Activated T-cell treated with anti-CD3 and anti-CD28 coated beads for 4 hours (primary cell): ENCODE measurements at places on chromosomes 2 and 18.
A peak's percentile ranks its signal among the peaks of the same experiment; 100 is the strongest.

DNA sequence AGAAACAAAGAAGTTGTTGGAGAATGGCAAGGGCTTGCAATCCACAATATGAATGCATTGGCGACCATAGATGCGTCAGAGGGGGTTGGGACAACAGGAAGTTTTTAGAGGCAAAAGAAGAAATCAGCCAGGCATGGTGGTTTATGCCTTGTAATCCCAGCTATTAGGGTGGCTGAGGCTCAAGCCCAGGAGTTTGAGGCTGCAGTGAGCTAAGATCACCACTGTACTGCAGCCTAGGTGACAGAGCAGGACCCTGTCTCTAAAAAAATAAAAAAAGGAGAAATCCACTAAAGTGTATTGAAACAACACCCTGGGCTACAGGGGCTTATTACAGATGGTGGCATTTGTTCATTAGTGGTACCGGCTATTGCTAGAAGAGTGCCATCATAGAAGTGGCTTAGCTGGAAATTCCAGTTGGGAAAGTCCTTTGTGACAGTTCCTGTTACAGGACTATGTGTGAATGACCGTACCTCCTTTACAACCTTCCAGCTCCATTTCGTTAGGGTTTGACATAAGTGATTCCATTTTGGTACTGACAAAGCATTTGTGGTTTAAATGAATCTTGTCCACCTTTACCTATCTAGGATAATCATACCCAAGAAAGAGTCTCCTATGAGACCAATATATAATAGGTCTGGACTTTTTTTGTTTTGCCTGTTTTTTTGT is 10.7 kb upstream of the WDSUB1 start:
- no peak for DNase-seq

DNA sequence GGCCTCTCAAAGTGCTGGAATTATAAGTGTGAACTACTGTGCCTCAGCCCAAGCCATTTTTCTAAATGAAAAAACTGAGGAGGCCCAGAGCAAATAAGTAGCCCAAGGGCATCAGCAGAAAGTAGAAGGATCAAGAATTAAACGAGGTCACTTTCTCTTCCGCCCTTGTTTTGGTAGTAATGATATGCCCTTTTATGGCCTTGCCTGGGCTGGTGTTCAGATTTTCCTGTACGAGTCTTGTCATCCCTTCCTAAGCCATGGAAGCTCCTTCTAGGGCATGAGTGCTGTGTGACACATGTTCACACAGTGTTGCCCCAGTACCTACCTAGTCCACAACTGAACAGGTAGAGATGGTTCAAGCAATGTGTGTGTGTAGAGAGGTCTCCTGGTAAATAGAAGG is 6.6 kb downstream of the HPCAL1 start:
- no peak for DNase-seq

GRCh38 chr18:45255197-45255890 is 359.9 kb upstream of the SLC14A2 start:
- DNase-seq: no peak

GRCh38 chr18:70149616-70150301 is 55.7 kb downstream of the RTTN start:
- no peak for DNase-seq

DNA sequence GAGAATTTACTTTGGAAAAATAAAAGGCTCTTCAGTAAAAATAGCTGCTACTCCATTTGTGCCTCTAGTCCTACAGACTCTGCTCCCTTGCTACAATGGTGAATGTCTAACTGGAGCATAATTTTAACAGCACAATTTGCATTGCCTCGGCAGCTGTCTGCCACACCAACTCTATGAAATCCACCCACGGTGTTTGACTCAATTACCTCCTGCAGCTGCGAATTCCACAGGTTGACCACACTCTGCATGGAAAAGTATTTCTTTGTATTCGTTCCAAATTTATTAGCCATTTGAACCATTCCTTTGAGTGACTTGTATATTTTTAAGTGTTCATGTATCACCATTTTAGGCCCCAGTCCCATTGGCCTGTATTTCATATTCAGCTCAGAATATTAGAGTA is 182.1 kb upstream of the CCDC68 start:
- DNase-seq: no peak

DNA sequence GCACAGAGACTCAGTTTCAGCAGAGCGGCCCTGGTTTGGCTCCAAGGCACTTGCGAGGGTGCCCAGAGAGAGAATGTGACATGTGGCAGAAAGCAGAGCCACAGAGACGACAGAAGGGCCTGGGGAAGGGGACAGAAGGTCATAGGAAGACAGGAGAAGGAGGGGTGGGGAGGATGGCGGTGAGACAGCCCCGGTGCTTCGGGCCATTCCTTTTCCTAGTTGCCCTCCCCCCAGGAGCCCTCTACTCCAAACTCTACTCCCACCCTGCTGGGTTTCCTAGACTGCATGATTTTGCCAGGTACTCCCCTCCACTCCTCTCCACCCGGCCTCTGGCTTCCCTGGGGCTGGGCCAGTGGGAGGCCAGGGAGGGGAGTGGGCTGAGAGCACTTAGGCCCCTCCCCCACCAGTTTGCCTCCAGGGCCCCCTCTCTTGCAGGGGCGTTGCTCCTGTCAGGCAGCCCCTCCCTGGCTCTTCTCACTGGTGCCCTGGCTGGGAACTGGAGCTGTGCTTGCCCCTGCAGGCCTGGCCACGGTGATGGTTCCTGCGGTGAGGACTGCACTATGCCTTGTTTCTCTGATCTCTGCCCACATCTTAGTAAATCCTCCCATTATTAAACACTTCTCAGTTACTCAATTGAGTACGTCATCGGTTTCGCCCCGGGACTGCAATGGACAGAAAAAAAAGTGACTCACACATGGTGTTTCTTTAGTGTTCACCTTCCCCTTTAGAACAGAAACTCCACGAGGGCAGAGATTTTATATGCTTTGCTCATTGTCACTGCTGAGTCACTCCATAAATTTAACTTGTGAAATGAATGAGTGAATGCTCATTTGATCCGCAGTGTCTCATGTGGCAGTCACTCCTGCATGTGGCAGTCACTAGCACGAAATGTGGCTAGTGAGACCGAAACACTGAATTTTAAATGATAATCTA is 58.7 kb upstream of the SP3 start:
- no peak for DNase-seq

DNA sequence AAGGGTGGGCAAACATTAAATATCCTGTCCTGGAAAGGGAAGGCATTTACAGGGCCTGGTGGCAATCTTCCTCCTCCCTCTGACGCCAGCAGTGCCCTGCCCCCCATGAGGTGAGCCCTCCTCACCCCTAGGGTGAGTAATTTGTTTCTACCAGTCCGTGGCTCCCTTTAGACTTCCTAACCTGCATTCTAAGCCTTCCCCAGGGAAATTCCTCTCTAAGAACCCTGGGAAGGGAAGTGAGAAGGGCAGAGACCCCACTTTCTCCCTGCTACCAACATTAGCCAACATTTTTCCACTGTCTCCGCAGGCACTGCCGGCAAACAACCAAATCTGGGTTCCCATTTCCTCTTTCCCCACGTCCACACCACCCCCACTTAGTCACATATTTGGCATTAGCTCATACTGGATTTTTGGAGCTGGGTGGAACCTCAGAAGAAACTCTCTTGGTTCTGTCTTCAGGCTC is 69.3 kb downstream of the NRP2 start:
- DNase-seq: no peak

DNA sequence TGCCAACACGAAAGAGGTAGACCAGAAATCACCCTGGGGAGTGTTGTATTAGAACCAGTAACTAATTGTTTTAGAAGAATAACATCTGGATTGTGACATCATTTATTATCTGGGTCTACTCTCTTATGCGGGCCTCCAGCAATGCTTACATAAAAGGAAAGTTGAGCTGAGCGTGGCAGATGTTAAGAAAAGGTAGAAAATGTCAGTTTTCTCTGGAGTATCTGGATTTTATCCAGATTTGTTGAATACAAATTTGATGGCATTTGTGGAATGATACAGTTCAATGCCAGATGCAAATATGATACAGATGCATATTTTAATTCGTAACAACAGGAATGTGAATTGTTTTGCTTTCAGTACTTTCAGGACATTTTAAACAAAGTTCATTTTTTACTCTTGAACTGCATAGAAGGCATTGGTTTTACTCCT is 90.3 kb downstream of the PRPF40A start:
- DNase-seq: no peak

DNA sequence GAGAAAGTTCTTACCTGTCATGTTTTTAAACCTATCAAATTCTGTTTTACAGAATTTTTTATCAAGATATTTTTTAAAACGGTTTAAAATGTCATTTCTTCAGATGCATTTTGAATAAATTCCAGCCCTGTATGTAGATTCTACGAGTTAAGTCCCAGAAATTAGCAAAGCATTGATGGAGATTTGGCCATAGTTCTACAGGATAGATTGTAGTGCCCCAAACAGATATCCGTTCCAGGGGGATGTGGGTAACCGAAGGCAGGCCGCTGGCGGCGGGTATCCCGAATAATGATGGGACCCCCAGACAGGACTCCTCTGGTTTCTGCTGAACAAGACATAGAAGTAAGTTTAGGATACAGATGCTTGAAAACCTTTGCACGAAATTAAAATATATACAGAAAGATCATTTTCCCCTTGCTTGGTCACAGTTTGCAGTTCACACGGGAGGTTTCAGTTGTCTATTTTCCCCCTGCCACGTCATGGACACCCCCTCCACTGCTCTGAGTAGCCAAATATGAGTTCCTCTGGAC is 755 bp downstream of the NOL4 start:
- DNase-seq: no peak

GRCh38 chr2:189621781-189622180 is 39.5 kb upstream of the ASNSD1 start:
- no peak for DNase-seq

DNA sequence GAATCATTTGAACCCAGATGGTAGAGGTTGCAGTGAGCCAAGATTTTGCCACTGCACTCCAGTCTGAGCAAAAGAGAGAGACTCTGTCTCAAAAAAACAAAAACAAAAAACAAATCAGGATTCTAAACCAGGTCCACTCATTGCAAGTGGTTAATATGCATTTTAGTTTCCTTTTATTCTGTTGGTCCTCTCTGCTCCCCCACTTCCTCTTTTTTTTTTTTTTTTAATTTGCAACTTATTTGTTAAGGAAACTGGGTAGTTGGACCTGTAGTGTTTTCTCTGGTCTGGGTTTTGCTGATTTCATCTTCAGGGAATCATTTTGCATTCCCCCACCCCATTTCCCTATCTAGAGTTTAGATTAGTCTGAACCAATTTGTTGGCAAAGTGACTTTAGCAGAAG is 14.0 kb downstream of the FER1L5 start:
- no peak for DNase-seq

DNA sequence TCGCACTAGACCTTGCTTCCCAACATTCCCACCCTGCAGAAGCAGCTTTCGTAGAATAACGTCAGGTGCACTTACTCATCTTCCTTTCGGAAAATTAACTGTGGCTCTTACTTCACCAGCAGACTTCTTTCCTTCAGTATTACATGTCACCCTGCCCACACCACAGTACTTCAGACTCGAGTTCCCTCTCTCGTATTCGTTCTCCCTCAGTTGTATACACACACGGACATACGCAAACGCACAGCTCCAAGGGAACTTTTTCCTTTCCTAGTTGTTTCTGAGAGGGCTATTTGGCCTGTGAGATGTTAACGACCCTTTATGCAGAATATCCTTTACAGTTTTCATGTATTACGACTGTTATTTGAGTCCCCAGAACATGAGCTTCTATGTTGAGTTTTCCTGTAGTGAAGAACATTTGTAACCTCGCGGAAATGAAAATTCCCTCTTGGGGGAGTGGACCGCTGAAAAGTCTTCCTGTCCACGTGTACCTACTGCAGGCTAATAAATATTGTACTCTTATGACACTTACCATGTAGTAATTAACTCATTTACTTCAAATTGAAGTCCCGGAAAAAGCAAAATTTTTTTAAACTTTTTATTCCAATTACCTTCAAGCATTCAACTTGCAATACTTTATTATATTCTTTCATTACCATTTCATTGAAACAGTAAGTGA is 908 bp downstream of the ERLEC1 start:
- DNase-seq: peak; percentile 8

DNA sequence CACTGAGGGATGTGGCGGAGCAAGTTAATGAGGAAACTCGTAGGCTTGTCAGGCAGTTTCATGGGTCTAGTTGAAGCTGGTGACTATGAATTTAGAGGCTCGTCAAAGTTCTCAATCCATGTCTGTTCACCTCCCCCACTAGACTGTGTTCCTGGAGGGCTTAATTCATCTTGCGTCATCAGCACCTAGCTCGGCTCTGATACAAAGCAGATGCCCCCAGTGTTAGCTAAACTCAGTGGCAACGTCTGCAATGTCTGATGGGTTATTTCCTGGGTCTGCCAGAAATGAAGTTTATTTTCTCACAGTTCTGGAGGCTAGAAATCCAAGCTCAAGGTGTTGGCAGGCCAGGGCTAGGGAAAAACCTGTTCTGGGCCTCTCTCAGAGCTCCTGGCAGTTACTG is 140.6 kb downstream of the PID1 start:
- no peak for DNase-seq

- DNase-seq: no peak
Measured at GRCh38 chr2:240481720-240482119, 46.3 kb downstream of the GPC1 start.

- DNase-seq: no peak
Measured at GRCh38 chr2:48235076-48235475, 294.9 kb upstream of the STON1 start.

GRCh38 chr2:46034535-46034934 is 262.7 kb upstream of the EPAS1 start:
- DNase-seq: no peak

GRCh38 chr18:78073275-78073674 is 823.6 kb downstream of the GALR1 start:
- DNase-seq: no peak

DNA sequence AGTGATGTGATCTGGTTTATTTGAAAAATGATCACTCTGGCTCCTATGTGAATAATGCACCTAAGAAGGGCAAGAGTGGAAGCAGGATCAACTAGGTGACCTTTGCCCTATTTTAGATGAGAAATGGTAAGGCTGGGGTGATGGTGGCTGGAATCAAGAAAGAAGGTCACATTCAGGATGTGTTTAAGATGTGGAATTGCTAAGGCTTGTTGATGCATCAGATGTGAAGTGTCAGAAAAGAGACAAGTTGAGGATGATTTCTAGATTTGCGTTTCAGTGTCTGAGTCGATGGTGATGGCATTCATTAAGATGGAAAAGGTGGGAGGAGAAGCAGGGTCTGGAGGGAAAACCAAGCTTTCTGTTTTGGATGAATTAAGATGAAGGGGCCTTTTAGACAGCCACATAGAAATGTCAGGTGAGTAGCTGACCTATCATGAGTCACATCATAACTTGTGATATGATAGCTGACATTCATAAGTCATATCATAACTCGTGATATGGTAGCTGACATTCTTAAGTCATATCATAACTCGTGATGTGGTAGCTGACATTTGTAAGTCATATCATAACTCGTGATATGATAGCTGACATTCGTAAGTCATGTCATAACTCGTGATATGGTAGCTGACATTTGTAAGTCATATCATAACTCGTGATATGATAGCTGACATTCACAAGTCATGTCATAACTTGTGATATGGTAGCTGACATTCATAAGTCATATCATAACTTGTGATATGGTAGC is 101.2 kb upstream of the SEC11C start:
- DNase-seq: no peak

DNA sequence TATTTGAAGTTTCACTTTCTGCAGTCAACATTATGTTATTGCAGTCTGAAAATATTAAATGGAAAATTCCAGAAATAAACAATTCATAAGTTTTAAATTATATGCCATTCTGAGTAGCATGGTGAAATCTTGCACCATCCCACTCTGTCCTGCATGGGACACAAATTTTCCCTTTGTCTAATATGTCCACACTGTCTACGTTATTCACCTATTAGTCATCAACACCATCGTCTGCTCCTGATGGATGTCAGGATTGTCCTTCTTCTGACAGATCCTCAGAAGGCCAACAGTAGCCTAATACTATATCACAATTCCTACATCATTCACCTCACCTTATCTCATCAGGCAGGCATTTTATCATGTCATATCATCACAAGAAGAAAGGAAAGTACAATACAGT is 163.1 kb downstream of the TXNL1 start:
- no peak for DNase-seq
